ENCODE measurements at places on chromosomes 6 and 20. TPM values are rescaled to one million over a fixed set of nuclear protein-coding genes. Genes with fewer than 3 reads are reported as not detected.

DNA sequence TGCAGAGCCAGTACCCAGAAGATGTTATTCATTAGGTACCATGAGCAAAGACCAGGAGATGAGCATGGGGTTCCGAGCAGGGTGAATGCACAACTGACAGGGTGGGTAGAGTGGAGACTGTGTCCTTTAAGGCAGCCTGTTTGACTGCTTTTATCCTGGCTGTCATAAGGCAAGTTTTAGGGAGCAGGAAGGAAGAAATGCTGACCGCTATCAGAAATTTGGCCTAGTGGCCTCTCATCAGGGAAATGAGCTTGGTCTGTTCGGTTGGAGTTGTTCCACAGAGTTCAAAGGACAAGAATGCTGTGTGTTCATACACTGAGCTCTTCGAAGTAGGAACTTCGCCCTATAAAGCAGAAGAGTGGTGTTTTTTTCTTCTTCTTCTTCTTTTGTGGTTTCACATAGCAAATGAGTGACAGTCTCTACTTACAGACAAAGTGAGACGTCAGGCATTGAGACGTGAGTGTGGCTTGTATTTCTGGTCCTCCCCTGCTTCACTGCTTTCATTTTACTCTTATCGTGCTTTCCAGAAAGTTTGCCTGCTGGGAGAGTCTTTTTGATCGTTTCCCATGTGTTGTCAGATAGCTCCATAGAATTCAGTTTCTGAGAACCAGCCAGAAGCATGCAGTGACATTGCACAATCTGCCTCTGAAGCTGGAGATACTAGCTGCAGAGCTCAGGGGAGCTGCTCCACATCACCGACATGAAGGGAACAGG lies at the start of gene CASS4:
CASS4 (plus strand) TSS at position 502 of the 714 bp plus-strand sequence; CDS start at position 701, 199 bp downstream.
- peaks cover 64% of the 10 kb centered on the region for H3K36me3 ChIP-seq
- no peak for DNase-seq
- H3K27ac ChIP-seq = peak within 1 kb of the TSS; percentile 92
- H3K27me3 ChIP-seq = no peaks in the 10 kb centered on the region

DNA sequence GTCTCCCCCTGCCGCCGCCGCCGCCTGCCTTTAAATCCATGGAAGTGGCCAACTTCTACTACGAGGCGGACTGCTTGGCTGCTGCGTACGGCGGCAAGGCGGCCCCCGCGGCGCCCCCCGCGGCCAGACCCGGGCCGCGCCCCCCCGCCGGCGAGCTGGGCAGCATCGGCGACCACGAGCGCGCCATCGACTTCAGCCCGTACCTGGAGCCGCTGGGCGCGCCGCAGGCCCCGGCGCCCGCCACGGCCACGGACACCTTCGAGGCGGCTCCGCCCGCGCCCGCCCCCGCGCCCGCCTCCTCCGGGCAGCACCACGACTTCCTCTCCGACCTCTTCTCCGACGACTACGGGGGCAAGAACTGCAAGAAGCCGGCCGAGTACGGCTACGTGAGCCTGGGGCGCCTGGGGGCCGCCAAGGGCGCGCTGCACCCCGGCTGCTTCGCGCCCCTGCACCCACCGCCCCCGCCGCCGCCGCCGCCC lies 474 bp downstream of the CEBPB start:
- H3K4me1 ChIP-seq = peaks cover 28% of the 10 kb centered on the region
- H3K27ac ChIP-seq = peak overlapping the region; percentile 60
- H3K36me3 ChIP-seq = peaks cover 29% of the 10 kb centered on the region
- peak; percentile 70 for DNase-seq

GRCh38 chr20:63098195-63098810 lies 91.5 kb upstream of the BHLHE23 start:
- H3K36me3 ChIP-seq = no peaks in the 10 kb centered on the region
- no peak for DNase-seq
- H3K27me3 ChIP-seq = no peaks in the 10 kb centered on the region
- H3K4me3 ChIP-seq = no peak overlapping the region

DNA sequence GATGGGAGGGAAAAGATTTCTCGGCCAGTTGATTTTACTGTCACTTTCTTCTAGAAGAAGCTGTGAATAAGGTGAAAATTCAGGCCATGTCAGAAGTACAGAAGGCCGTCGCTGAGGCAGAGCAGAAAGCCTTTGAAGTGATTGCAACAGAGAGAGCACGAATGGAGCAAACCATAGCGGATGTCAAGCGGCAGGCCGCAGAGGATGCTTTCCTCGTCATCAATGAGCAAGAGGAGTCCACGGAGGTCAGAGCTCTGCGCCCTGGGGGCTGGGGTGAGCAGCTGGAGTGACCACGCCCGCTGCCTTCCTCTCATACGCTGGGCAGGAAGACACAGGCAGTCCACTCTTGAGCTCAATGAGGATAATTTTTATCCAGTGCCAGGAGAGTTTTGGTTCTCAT lies 21.8 kb upstream of the C20orf144 start:
- H3K27ac ChIP-seq = no peak overlapping the region
- no peak overlapping the region for H3K4me3 ChIP-seq
- no peaks in the 10 kb centered on the region for H3K27me3 ChIP-seq
- no peaks in the 10 kb centered on the region for H3K4me1 ChIP-seq
- no peak for DNase-seq

- no peaks in the 10 kb centered on the region for H3K4me1 ChIP-seq
- H3K27me3 ChIP-seq = no peaks in the 10 kb centered on the region
- H3K4me3 ChIP-seq = no peak overlapping the region
- no peak overlapping the region for H3K27ac ChIP-seq
- H3K36me3 ChIP-seq = no peaks in the 10 kb centered on the region
- no peak for DNase-seq
Measured at GRCh38 chr6:77416839-77417238, 46.5 kb downstream of the HTR1B start.

DNA sequence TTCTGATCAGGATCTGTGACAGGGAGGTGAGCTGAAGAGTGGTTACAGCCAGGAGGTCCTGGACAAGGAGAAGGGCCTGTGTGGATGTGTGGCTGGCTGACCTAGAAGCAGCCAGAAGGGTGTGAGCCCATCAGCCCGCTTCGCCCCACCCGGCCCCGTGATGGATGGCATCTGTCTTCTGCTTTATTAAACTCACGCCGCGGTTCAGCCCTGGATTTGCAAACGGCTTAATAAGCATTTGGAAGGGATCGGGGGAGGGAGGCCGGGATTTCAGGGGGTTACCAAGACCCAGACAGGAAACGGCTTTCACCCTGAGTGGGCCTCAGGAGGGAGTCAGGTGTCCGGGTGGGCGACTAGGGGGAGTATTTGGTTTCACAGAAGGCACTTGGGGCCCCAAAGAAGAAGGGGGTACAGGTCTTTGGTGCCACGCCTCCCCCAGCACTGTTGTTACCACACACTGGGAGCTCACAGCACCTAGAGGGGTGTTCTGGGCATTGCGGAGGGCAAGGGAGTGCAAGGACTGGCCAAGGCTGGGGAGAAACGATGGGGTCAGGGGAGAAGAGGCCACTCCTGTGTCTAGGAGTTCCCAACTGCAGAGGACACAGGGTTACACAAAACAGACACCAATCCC lies 53.8 kb upstream of the FOXP4 start:
- H3K4me3 ChIP-seq = no peak overlapping the region
- H3K27me3 ChIP-seq = peaks cover 38% of the 10 kb centered on the region
- no peak overlapping the region for H3K27ac ChIP-seq
- H3K4me1 ChIP-seq = no peaks in the 10 kb centered on the region

DNA sequence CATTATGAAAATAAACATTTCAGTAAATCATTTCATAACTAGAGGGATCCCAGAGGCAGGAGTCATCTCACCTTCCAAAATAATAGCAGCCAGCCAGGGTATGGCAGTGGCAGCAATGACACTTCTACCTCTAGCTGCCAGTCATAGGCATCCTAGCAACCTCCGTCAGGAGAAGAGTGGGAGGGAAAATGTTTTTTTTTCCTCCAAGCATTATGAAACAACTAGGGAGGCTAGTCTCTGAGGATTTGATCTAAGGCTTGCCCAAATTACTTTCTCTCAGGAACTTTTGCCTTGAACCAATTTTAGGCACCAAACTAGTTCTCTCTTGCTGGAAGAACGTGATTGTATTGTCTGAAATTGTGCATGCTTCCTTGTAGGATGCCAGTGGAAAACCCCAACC lies 208.7 kb upstream of the PREP start:
- H3K27ac ChIP-seq = no peak overlapping the region
- DNase-seq = no peak
- H3K4me3 ChIP-seq = no peak overlapping the region
- H3K36me3 ChIP-seq = peaks cover 10% of the 10 kb centered on the region

GRCh38 chr6:166955121-166955864 lies 1.1 kb downstream of the RNASET2 start:
- H3K36me3 ChIP-seq = peaks cover 21% of the 10 kb centered on the region
- peak overlapping the region; percentile 76 for H3K27ac ChIP-seq
- no peaks in the 10 kb centered on the region for H3K27me3 ChIP-seq
- DNase-seq = no peak

DNA sequence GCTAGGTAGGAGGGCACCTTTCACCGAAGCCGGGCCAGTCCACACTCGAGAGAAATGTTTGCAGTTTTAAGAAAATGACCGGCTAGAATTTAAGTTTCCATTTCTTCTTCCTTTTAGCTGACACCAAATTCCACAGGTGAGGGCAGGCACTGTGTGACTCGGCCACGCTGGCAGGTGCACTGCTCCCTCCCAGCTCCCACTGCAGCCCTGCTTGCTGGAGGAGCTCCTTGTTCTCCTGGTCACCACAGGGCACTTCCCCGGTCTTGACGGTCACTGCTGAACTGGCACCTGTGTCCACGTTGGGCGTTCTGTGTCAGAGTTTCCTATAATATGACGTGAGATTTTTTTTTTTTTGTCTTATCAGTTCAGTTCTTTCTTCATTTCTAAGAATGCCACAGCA lies 3.6 kb upstream of the KIF25 start:
- no peak overlapping the region for H3K4me3 ChIP-seq
- DNase-seq = no peak
- no peaks in the 10 kb centered on the region for H3K36me3 ChIP-seq
- H3K27ac ChIP-seq = no peak overlapping the region
- no peaks in the 10 kb centered on the region for H3K27me3 ChIP-seq

DNA sequence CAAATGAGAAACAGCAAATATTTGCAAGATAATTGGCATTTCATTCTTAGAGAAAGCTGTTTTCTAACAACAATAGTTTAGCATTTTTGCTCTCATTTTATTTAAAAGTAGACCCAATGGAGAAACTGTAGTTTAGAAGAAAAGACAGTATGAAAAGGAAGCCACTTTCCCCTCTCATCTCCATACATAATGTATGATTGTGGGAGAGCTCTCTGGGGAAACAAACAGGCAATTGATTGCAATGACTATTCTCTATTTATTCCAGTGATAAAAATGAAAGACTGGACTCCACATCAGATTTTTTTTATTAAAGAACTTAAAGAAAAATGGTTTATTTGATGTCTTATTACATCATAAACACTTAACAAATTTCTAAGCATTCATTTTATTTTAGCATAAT lies 116.8 kb upstream of the SASH1 start:
- no peaks in the 10 kb centered on the region for H3K4me1 ChIP-seq
- H3K27ac ChIP-seq = no peak overlapping the region
- H3K36me3 ChIP-seq = no peaks in the 10 kb centered on the region

DNA sequence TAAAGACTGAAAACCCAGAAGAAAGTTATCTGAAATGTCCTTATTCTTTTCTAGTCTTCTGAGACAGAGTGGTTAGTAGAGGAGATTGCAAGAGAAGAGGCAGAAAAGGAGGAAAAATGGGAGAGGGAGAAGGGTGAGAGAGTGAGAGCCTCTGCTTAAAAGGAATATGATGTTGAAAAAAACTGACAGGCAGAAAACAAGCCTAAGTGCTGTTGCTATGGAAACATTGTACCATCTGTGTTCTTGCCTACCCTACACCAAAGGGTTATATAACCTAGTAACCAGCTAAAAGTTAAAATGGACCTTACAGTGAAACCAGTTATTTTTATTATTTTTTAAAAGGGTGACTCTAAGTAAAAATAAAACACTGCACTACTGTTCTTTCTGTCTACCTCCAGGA lies 28.3 kb upstream of the SH3BGRL2 start:
- peaks cover 4% of the 10 kb centered on the region for H3K27me3 ChIP-seq
- H3K27ac ChIP-seq = no peak overlapping the region
- H3K4me1 ChIP-seq = no peaks in the 10 kb centered on the region

DNA sequence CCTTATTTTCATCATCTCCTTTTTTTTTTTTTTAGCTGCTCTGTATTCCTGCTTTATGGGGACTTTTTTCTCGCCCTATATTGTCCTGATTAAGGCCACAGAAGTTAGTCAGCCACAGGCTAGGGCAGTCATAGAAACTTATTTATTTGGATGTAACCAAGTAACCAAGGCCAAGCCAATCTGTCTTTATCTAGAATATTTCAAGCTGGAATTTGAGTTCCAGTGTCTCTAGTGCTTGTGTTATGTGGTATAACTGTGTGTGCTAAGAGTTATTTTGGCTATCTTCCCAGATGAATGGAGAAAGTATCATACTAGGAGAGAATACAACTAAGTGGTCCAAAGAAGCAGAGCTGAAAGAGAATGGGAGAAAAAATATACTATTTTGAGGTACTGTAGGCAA lies 751.5 kb downstream of the CBLN4 start:
- no peak for DNase-seq
- H3K36me3 ChIP-seq = no peaks in the 10 kb centered on the region
- no peaks in the 10 kb centered on the region for H3K4me1 ChIP-seq
- H3K27ac ChIP-seq = no peak overlapping the region
- no peaks in the 10 kb centered on the region for H3K27me3 ChIP-seq

DNA sequence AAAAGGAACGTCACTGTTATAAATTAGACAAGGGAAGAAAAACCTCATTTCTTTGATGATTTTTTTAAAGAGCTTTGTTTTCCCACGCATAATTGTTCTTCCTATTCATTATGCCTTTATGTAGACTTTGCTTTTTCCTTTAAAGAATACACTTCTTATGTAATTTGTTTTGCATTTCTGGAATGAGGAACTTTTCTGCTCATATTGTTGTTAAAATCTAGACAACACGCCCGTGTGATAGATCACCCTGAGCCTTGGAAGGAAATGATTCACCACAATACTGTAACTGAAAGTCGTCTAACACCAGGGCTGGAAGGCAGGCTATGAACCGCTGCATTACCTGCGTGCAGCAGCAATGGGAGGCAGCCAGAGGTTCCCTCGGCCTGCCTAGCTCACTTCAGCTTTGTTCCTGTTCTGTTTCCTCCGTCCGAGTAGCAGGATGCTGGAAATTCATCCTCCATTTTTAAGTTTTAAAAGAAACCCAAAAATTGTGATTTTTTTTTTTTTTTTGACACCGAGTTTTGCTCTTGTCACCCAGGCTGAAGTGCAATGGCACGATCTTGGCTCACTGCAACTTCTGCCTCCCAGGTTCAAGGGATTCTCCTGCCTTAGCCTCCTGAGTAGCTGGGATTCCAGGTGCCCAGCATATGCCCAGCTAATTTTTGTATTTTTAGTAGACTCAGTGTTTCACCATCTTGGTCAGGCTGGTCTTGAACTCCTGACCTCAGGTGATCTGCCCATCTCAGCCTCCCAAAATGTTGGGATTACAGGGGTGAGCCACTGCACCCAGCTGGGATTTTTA lies 49.6 kb upstream of the ZNF217 start:
- DNase-seq = peak; percentile 67
- no peaks in the 10 kb centered on the region for H3K36me3 ChIP-seq
- peaks cover 33% of the 10 kb centered on the region for H3K4me1 ChIP-seq
- no peaks in the 10 kb centered on the region for H3K27me3 ChIP-seq

LAMP5 gene
- not detected for total RNA-seq

CGA gene
- total RNA-seq = 0.59 TPM

SLC22A16 gene
- not detected for total RNA-seq

SAMD10 gene
- 23.4 TPM for total RNA-seq
